Glomerular endothelial cell (primary cell): ENCODE measurements at places on chromosomes 5 and 9.

- no peak for DNase-seq
Observed at GRCh38 chr9:29802454-29802853, 2229.2 kb upstream of the C9orf72 start.

- DNase-seq: no peak
Observed at GRCh38 chr5:111682121-111682520, 74.9 kb downstream of the NREP start.

DNA sequence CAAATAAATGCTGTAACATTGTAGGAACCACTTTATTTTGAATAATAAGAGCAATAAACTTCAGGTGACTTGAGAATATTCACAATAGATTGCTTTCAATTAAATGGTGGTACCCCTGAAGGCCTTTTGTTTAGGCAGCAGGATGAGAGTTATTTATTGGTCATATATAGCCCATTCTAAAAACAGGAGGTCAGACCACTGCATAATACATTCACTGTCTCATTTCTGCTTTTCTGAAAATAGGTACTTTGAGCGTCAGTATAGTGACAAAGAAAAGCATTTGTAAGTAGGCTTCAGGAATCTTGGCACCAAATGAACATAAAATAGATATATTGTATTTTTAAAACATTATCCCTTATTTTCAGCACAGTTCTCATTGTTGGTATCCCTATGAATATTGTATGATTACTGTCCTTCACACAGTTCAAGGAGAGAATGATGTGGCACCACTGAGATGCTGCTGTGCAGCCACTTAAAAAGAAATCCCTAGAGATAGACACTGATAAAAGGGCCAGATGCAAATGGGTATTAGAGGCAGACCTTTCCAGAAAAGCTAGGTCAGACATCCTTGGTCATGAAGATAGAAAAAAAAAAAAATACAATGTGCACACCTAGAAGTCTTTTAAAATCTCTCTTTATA, 381.8 kb upstream of the ST8SIA4 start:
- DNase-seq: no peak

GRCh38 chr5:93422652-93423280, 158.3 kb downstream of the NR2F1-AS1 start:
- DNase-seq: no peak

DNA sequence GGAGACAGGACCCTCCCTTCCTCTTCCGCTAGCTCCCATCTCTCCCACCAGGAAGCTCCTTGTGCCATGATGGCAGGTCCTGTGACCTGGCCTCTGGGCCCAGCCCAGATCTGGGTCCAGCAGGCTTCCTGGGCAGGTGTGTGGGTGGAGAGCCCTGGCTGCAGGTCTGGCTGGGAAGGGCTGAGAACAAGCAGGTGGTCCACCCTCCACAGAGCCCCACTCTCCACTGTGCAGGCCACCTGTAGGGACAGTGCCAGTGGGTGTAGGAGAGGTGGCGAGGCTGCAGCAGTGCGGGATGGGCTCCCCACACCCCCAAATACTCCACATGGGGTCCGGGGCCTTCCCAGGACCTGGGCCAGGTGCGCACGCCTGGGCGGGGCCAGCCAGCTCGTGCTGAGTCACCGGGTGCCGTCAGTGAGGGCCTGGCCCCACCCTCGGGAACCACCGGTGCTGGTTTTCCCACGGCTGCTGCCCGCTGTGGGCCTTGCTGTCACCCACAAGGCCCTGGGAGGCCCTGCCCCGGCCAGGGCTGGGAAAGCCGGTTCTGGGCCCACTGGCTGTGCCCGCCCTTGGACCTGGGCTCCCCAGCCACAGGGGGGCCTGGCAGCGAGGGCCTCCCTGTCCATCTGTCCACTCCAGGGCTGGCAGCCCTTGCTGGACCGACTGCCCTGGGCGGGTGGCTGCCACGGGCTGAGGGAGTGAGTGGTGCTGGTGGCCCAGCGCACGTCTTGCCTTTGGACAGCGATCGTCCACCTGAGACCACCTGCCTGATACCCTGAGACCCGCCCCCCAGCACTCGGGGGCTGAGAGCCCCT, 9.3 kb upstream of the NRARP start:
- DNase-seq: no peak

GRCh38 chr5:74272831-74273451, 367.6 kb downstream of the ENC1 start:
- no peak for DNase-seq

DNA sequence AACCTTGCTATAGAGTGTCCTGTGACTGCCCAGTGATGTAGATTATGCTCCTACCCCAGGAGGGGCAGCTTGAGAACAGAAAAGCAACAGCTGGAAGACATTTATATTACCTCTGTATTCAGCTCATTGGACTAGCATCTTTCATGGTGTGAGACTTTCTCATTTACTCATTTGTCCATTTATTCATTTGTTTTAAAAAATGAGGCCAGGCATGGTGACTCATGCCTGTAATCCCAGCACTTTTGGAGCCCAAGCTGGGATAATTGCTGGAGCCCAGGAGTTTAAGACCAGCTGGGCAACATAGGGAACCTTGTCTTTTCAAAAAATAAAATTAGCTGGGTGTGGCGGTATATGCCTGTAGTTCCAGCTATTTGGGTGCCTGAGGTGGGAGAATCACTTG, 130.0 kb upstream of the LHFPL2 start:
- DNase-seq: no peak

DNA sequence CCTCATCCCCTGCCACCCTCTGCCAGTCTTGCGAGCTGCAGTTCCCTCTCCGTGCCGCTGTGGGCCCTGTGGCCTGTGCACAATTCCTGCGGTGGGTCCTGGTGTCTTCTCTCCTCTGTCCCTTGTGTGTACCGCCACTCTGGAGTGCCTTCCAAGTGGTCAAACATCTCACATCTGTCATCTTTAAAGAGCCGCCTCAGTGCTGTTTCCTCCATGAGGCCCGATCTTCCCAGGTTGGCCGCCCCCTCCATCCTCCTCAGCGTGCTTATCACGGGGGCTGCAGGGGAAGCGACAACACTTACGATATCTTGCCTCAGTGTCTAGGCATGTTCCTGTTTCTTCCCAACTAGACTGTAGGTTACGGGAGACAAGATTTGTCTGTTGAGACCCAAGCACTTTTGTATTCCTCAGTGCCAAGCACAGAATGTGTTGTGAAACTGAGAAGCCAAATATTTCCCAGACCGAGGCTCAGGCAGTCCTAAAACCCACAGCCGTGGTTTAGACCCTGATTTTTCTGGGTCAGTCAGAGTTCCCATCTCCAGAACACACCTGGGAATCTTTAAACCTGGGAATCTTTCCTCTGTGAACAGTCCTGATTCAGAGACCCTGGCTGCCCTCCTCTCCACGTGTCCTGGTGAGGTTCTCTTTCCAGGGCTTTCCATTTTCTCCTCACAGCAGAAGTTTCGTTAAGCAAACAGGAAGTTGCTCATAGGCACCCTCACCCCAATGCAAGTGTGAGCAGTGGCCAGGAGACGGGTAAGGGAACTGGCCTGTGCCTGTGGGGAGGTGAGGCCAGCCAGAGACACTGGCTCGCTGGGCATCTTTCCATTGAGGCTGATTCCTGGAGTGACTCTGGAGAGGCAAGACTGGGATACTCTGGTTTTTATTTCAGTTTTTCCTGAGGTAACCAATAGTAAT, 28.8 kb downstream of the SLC46A2 start:
- no peak for DNase-seq

GRCh38 chr9:36207016-36207415, 16.3 kb downstream of the CLTA start:
- DNase-seq: no peak

- DNase-seq: no peak
Observed at GRCh38 chr5:56359809-56360685, 126.9 kb upstream of the ANKRD55 start.

GRCh38 chr9:78918976-78919375, 622.1 kb downstream of the PSAT1 start:
- DNase-seq: no peak

- DNase-seq: no peak
Observed at GRCh38 chr9:84573083-84573482, 96.4 kb upstream of the NTRK2 start.

GRCh38 chr9:133305731-133306130, 30.3 kb downstream of the SURF6 start:
- no peak for DNase-seq

DNA sequence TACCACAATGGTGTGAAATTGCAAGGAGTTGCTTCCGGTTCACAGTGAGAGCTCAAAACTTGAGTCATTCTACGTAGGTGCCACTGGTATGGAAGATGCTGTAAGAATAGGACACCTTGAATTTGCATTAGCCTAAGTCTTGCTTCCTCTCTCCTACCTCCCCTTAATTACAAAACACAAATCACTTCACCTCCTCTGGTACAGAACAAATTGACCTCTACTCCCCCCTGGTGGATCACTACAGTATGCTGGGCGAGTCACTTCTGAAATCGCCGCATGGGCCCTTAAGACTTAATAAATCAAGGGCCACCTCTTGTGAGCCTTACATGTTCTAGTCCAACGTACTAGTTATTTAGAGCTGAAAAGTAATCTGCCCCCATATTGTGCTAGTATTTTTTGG, 145.3 kb upstream of the SMARCA2 start:
- DNase-seq: no peak

DNA sequence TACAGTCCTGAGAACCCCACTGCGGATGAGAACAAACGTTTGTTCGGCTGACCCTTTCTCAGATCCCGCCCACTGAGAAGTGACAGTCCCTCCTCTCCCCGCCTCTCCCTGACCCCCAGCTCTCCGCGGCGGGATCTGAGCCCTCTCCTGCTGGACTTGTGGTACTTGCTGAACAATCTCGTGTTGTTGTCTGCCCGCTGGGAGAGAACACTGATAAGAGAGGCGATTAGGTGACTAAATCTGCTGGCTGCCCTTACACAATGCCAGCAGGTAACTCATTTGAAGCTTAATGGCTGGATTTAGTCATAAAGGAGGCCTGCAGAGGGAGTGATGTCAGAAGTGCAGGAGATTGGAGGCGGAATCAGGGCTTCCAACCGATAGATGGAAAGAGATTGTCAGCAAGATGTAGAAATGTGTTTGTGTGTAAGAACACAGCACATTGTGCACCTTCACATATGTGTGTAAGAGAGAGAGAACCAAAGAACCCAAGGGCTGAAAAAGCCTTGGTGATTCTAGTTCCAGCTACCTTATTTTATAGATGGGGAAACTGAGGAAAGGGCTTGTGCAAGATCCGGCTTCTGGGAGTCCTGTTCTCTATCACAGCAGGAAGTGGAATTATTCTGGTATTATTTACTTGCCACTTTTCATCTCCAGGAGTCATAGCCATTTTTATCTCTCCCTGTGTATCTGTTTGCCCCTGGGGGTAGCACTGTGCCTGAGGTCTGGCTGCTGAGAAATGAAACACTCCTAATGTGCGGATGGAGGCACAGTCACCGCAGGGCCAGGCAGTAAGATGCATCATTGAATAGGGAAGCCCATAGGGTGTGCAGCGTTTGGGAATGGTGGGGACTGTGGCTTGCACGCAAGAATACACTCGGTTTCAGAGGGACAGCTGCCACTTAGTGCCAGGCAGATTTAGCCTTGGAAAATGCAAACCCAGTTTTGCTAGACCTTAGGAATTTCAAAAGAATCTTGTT, 203.7 kb upstream of the MSX2 start:
- no peak for DNase-seq
